ENCODE measurements at places on chromosomes 7 and 10.

- peak; percentile 44 for DNase-seq
Measured at GRCh38 chr7:29588900-29589696, 25.5 kb downstream of the PRR15 start.

GRCh38 chr10:126268013-126268920 lies 120.0 kb downstream of the ADAM12 start:
- no peak for DNase-seq

- no peak for DNase-seq
Measured at GRCh38 chr7:38020121-38020785, 99.8 kb downstream of the EPDR1 start.

DNA sequence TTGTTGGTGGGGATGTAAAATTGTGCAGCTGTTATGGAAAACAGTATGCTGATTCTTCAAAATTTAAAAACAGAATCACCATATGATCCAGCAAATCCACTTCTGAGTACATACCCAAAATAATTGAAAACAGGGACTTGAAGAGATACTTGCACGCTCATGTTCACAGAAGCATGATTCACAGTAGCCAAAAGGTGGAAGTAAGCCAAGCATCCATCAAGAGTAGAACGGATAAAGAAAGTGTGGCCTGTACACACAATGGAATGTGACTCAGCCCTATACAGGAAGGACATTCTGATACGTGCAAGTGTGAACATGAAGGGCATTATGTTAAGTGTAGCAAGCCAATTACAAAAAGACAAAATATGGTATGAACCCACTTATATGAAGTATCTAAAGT lies 696.7 kb upstream of the CELF2 start:
- no peak for DNase-seq

- no peak for DNase-seq
Measured at GRCh38 chr10:78408671-78409472, 375.2 kb downstream of the RPS24 start.

- DNase-seq = no peak
Measured at GRCh38 chr10:80894311-80894791, 356.6 kb downstream of the SH2D4B start.

DNA sequence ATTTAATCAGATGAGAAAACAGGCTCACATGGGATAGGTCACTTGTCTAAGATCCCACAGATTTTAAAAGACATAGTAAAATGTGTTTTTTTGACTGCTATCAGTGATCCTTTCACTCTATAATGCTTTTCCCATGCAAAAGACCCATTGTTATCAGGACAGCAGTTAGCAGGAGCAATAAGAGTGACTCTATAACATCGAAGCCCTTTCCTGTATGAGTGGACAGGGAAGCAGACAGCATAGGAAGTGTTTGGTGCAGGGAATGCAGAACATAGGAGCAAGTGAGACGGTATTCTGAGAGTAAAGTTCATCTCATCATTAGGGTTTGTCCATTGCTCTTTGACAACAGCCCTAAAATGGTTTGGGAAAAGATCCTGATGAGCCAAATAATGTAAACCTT lies 68.5 kb downstream of the SLC25A13 start:
- DNase-seq = no peak

DNA sequence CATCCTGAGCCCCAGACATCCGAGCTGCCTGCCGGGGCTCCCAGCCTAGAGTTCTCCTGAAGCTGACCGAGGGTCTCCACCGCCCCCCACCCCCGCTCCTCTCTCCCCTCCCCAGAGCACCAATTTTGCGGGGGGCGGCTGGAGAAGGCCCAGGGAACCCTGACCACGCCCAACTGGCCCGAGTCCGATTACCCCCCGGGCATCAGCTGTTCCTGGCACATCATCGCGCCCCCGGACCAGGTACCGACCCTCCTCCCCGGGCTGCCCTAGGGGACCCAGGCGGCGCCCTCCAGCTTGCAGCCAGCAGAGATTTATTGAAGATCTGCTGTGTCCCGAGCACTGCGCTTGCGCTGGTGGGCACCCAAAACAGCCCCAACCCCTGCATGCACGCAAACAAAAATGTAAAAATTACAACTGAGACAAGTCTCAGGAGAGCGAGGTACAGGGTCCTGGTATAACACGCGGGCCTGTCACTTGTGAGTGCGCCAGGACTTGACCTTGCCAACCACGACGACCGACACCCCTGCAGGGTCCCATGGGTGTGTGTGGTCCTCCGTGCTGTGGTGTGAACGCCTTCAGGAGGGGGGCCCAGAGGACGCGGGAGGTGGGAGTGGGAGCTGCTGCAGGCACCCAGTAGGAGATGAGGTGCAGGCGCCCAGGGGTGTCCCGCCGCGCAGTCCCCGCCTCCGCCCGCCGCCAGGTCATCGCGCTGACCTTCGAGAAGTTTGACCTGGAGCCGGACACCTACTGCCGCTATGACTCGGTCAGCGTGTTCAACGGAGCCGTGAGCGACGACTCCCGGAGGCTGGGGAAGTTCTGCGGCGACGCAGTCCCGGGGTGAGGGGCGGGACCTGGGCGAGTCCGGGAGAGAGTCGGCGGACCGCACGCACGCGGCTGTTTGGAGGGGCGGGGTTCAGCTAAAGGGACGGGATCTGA lies 3.1 kb downstream of the PCOLCE start:
- DNase-seq = no peak

DNA sequence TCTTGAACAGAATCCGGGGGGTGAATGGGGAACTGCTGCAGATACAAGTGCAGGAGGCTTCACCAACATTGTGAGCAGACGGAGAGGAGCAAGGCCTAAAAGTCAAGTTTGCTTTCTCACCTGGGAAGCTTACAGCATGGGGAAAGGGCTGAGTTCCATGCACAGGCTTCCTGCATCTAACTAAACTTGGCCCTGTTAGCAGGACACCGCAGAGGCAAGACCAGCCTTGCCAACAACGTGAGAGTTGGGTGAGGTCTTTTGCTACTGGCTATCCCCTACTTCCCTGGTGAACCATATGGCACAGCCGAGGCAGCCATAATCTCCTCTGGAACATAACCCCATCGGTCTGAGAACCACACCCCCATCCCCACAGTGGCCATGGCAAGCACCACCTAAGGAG lies 14.2 kb upstream of the ADAM22 start:
- no peak for DNase-seq

DNA sequence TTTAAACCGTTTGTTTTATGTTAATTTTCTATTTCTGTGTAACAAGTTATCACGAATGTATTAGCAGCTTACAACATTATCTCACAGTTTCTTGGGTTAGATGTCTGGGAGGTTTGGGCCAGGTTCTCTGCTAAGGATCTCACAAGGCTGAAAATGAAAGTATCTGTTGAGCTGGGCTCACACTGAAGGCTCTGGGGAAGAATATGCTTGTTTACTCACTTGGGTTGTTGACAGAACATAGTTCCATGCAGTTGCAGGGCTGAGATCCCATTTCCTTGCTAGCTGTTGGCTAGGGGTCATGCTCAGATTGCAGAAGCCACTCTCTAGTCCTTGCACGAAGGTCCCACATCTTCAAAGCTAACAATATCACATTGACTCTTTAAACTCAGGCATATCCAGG lies 266.6 kb upstream of the GNAI1 start:
- no peak for DNase-seq

DNA sequence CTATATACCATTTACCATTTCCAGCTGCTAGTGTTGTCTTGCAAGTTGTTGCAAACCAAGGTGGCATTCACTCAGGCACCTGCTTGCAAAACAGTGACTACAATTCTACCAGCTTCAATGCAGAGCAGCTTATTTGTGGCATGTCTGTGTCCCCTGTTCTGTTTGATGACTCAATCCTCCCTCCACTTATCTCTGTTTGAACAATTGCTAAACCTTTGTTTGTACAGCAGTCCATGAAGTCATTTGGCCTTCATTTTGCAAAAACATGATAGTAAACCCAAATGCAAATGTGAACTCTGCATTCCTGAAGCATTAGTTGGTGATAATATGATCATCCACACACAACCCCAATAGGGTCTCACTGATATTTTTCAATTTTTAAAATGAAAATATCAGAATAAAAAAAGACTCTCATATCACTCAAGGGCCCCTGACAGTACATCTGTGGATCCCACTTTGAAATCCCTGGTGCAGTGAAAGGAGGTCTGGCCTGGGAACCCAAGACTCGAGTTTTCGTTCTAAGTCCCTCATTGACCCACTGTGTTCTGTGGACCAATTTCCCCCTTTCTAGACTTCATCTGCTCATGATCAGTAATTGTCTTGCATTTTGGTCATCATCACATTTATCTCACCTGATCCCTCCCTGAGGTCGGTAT lies 425.4 kb downstream of the RPS24 start:
- DNase-seq = no peak

- no peak for DNase-seq
Measured at GRCh38 chr10:97596101-97597082, 6.9 kb downstream of the C10orf62 start.

DNA sequence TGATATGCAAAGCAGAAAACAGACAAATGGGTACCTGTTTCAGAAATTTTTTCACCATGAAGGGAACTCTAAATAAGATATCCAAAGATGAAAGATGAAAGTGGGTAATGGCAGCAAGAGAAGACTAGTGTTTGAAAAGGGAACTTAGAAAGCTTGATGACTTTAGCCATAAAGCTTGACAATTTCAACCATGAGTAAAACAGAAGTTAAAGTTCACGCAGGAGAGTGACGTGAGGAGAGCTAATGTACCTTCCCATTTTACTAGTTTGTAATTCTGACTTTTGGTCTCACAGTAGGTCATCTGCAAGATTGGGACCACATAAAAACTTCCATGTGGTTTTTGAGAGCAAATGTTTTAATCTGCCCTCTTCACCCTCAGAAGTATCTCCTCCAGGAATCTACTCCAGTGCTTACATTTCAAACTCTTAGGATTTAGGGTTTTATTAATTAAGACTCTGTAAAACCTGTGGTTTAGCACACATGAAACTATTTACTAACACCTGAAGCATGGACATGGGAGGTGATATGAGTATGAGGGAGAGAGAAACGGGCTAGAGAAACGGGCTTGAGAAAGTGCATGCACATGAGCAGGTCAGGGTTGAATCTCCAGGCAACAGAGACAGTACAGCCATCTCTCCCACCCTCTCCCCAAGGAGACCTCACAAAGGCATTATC lies 24.4 kb upstream of the GIMAP2 start:
- no peak for DNase-seq

GRCh38 chr7:135194494-135195095 lies 16.7 kb downstream of the WDR91 start:
- DNase-seq = no peak

DNA sequence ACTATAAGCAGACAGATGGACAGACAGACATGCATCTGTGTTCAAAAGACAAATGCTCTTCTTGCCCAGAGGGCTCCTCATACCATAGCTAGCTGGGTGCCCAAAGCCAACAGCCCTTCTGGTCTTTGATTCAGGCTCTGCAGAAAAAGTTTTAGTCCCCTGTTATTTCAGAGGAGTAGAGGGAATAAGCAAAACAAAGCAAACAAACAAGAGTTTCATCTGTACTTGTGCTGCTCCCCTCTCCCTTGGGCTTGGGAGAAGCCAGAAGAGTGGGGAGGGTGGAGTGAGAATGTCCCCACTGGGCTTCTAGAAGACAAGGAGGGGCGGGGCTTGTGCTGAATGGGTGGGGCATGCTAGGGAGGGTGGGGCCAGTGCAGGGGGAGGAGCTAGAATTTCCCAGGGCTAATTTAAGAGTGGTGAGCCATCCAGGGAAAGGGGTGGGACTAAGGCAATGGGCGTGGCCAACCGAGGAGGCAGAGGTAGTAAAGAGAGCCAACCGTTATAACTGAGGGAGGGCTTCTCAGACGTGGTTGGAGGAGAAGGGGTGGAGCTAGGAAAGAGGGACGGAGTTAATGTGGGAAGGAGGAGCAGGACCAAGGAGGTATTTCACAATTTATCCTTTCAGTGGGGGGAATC lies 101.2 kb upstream of the MGMT start:
- DNase-seq = no peak

DNA sequence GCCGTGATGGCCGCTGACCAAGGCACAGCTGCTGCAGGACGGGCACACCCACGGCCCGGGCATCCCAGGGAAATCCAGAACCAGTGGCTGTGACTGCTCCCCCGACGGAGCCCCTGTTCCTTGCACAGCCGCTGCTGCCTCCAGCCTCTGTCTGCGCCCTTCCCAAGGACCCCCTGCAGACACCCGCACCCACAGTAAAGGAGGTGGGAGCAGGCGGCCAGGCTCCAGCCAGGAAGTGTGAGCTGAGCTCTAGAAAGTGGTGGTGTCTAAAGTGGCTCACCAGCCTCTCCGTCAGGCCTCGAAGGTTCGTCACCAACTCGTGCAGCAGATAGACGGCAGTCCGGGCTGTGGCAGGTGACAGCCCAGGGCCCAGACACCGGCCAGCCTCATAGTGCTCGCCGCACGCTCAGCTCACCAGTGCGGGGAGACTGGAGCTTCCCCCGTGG lies 306.7 kb downstream of the DNAJB6 start:
- no peak for DNase-seq

DNA sequence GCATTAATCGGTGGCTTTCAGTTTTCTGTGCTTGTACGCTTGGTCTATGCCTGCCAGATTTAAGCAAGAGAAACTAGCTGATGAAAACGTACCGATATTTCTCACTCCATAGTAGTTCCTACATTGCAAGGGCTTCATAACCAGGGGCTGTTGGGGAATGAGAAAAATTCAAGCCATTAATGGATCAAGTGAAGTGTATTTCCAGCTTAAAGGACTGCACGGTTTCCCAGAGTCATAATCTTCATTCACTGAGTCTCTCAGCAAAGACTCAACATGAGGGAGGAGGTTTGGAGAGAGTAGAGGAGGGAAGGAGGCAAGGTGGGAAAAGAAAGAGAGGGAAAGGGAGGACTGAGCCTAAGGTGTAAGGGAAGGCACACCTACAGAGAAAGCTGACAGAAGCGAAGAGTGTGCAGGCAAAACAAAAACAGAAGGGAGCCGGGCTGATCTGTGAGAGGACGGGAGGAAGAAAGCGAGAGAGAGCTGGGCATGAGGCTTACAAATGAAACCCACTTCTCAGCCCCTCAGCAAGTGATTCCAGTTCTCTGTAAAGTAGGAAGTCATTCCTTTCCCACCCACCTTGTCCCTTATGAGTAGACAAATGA lies 625 bp downstream of the GIMAP2 start:
- no peak for DNase-seq

DNA sequence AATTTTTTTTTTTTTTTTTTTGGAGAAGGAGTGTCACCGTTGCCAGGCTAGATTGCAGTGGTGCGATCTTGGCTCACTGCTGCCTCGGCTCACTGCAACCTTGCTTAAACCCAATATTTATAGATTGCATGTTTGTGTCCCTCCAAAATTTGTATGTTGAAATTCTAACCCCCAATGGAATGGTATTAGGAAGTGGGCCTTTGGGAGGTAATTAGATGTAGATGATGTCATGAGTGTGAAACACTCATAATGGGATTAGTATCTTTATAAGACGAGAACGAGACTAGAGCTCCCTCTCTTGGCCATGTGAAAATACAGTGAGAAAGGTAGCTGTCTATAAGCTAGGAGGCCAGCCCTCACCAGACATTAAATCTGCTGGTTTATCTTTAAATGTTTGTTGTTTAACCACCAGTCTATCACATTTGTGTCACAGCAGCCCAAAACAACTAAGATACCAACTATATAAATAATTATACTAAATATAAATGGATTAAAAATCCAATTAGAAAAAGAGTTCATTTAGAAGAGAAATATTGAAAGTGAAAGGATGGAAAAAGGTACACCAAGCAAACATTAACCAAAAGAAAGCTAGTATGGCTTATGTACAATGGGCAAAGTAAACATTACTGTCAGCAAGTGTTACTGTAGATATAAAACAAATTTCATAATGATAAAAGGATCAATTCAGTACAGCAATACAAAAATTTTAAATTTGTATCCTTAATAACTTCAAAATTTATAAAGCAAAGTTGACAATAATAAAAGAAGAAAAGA lies 9.3 kb downstream of the TCAF1 start:
- no peak for DNase-seq
